ENCODE measurements at places on chromosomes 5 and 9.
A peak's percentile ranks its signal among the peaks of the same experiment; 100 is the strongest.

DNA sequence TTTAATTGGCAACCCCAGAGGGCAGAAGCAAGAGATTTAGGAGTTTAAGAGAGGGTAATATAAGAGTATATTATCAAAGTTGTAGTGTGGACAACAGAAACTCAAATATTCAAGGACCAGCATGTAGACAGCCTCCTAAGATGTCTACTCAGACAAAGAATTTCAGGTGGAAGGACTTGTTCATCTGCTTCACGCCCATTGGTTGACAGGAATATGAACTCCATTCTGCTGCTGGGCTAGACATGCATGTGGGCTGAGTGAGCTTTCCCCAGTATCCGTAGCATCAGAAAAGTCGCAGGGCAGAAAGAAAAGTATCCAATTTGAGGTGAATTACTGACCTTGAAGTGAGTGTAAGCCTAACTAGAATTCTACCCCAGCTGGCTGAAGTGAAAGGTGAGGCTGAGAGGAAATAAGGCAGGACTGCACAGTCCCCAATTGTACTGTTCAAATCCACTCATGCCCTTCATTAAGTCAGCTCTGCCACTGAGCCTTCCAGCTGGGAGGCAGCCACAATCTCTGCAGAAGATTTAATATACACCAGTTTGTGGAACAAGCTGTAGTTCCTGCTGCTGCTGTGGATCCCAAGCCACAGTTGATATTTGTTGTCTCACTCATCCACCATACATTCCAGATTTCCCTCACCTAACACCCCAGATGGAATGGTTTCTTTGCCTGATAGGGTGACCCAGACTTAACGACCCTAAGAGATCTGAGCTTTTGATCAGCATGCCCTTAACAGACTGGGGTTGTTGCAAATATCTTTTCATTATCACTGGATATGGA, 41.2 kb downstream of the PDCD1LG2 start:
- no peak for DNase-seq

- DNase-seq = no peak
Observed at GRCh38 chr5:62312674-62313073, 6.7 kb downstream of the KIF2A start.

DNA sequence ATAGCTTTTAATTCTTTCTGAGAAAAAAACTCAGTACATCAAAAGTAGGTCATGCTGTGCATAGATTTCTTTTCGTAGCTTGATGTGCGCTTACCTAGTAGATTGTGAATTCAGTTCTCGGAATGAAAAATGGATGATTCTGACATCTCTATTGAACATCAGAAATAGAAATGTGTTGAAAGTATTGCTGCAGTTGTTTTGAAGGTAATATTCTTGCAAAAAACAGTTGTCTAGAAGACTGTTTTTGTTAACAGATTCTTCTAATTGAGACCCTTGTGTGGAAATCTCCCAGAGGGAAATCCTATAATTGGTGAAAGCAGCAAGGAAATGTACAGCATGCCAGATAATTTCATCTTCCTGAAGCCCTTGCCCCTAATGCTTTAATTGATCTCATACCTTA, 54.5 kb downstream of the MACIR start:
- DNase-seq = no peak

GRCh38 chr9:96519787-96520186, 69.8 kb downstream of the HABP4 start:
- DNase-seq = no peak

GRCh38 chr5:142364251-142365145, 39.7 kb upstream of the SPRY4 start:
- DNase-seq = no peak

DNA sequence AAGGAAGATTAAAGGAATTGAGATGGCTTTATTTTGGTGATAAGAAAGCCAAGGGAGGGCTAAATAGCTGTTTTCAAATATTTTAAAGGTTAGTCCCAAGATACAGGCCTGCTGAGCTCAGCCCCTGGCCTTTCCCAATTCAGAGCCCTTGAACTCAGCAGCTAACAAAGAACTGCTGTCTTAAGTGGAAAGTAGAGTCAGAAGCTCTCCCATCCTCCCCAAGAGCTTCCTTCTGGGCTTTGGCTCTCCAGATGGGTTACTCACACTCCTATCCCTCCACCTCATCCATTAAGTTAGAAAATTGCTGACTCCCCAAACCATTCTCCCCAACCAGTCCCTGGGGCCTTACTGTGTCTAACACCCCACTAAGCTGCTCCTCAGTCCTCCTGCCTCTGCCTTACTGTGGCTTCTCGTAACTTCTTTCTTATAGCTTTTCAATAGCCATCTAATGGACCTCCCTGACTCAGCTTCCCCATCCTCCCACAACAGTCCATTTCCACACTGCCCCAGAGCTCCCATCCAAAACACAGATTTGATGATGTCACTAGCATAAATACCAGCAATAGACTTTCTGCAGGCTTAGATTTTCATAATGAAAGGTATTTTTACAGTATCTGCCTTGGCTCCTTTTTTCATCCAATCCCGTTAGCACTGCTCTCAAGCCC, 239.1 kb downstream of the ENC1 start:
- DNase-seq = no peak

DNA sequence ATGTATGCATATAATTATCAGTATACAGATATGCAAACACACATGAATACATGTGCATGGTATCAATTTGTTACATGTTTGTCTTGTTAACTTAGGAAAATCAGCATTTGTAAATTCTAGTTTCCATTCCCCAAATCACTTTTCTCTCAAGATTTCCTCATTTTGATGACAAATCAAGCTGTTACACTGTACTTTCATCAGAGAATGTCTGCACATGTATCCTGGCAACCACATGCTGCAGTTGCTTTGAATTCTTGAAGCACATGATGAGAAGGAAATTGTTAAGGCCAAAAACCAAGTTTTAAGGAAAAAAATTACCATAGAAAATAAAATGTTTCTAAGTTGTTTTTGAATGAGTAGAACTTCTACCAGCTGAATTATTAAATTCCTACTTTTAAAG, 1834.5 kb downstream of the EFNA5 start:
- no peak for DNase-seq

GRCh38 chr9:111965566-111966019, 69.0 kb downstream of the UGCG start:
- no peak for DNase-seq

GRCh38 chr5:111645303-111645838, 111.6 kb downstream of the NREP start:
- no peak for DNase-seq

- DNase-seq = no peak
Observed at GRCh38 chr5:32450952-32451351, 6.4 kb upstream of the ZFR start.

DNA sequence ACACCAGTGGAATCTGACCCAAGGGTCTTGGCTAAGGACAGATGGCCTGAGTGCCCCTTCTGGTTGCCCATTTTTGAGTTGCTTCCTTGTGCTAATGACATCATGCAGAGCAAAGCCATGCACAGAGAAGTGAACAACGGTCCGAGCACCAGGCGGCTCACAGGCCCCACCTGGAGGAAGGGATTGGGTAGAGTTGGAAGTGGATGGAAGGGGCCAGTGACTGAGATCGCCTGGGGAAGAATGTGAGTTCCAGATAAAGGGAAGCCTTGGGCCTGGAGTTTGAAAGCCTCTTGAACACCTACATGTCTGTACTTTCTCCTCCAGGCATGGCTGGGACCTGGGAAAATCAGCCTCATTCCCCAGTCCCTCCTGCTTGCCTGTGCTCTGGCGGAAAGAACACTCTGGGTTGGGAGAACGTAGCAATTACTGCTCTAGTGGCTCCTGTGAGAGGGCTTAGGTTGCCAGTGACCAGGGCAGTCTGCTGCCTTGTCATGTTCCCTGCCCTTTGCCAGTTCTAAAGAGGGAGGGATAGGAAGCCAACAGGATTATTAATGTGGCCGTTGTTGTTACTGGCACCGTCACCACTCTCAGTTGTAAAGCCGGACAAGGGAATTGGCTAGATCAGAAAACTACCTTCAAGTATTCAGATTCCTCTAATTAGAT, 62.5 kb upstream of the PTPN3 start:
- no peak for DNase-seq

GRCh38 chr5:53019320-53019719, 30.2 kb downstream of the ITGA2 start:
- no peak for DNase-seq

GRCh38 chr5:159262859-159263568, at the start of gene UBLCP1:
Gene UBLCP1, plus strand, starts transcription at chr5:159263290. Its CDS starts 5,626 bp downstream, at chr5:159268916.
- peak; percentile 43 for DNase-seq

DNA sequence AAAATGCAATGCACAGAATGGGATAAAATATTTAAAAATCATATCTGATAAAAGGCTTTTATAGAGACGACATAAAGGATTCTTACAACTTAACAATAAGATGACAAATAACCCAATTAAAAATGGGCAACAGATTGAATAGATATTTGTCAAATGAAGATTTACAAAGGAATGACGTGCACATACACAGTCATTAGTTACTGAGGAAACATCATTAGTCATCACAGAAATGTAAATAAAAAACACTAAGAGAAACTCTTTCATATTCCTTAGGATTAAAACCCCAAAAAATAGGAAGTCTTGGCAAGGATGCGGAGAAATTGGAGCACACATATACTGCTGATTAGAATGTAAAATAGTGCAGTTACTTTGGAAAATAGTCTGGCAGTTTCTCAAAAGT, 1886.0 kb upstream of the CDH6 start:
- no peak for DNase-seq

- no peak for DNase-seq
Observed at GRCh38 chr5:83255268-83255667, 177.9 kb downstream of the XRCC4 start.

DNA sequence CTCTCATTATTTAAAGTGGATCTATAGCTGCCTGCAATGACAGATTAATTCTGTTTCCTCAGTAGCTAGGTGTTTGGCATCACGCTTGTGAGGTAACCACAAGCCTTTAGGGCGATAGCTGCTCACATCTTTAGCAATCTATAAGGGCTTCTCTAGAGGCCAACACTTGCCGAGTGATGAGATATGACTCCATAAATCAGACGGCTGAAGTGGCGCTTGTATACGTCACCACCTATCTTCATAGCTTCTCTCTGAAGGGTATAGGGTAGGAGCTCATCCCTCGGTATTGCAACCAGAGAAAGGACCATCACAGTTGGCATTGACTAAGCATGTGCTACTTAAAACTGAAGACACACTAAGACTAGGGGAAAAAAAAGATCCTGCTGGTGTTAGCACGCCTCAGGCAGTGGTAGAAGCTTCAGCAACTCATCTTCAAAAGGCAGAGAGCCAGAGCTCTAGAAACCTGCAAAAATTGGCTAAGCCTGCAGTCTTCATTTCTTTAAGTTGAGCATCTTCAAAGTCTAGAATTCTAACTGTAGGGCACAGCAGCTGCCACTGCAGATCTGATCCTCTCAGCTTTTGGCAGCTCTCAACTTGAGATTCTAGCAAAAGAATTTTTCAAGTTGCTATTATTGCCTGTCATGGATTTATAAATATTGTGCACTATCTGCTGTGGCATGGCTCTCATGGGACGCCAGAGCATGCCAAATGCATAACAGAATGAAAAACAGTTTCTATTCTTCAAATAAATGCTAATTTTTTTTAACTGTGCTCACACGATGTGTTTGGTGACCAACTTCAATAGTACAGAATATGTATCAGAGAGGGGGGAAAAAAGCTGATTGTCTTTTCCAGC, 37.5 kb downstream of the PSMB7 start:
- no peak for DNase-seq

GRCh38 chr9:126705767-126706697, 92.3 kb downstream of the LMX1B start:
- DNase-seq = no peak

DNA sequence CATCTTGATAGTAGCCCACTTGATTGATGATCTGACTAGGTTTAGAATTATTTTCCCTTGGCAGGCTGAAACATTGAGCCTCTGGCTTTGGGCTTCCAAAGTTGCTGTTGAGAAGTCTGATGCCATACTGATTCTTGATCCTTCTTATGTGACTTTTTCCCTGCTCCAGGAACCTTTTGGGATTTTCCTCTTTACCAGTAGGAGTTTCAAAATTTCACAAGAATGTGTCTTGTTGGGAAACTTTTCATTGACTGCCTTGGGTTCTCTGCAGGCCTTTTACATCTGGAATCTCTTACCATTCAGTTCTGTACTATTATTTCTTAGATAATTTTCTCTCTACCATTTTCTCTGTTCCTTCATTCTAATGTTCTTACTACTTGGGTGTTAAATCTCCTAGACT, 20.0 kb downstream of the STC2 start:
- no peak for DNase-seq

- no peak for DNase-seq
Observed at GRCh38 chr9:98964201-98964600, 20.5 kb downstream of the COL15A1 start.

- DNase-seq = no peak
Observed at GRCh38 chr5:72177538-72177937, 70.3 kb downstream of the MAP1B start.

GRCh38 chr5:178325679-178326373, 93.2 kb upstream of the PHYKPL start:
- DNase-seq = no peak

- no peak for DNase-seq
Observed at GRCh38 chr5:95284572-95285408, at the start of gene MCTP1. Gene MCTP1, minus strand, starts transcription at chr5:95285094.

GRCh38 chr5:142851731-142852130, 81.6 kb downstream of the ARHGAP26 start:
- no peak for DNase-seq

DNA sequence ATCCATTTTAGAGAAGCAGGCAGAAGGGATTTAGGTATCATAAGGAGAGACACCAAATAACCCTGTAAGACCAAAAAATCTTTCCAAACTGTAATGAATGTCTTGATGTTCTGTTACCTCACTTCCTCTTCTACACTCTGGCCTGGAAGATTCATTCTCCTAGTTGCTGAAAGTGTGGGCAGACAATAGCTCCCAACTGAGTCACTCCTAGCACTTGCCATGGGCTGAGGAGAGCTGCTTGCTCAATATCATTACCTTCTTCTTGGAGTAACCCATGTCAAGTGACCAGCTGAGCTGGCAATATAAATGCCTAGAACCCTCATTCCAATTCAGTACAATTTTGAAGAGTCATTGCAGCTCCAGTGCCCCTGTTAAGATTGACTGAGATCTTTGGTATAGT, 1985.5 kb upstream of the CDH6 start:
- no peak for DNase-seq

All from substantia nigra (tissue), 51 donors.